Inflammatory macrophage (primary cell): ENCODE measurements at places on chromosomes 2 and 18.
A peak's percentile ranks its signal among the peaks of the same experiment; 100 is the strongest.

DNA sequence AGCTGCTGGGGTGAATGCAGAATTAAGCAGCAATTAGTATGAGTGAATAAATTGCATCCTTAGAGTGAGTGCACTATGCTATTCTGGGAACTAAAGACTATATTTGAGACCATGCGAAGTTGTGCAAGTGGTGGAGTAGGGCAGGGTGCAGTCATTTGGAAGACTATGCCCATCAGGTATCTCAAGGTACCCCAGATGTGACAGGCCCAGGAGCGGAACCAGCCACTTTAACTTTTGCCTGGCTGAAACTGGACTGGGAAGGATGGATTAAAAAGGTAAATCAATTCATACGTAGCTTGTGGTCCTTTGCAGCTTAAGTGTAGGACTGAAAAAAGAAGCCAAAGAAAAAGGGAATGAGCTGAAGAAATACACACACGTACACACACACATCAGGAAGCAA lies 1.7 kb downstream of the KYNU start:
- DNase-seq = peak; percentile 35

DNA sequence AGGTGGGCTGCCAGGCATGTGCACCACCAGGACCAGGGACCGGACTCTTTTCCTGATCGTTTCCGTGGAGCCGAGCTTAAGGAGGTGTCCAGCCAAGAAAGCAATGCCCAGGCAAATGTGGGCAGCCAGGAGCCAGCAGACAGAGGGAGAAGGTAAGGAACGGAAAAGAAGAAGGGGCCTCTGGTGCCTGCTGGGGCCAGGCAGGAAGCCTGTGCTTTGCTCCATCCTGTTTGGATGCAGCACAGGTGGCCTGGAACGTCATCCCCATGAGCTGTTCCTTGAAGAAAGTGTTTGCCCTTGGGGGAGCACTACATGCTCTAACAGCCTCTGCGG lies 33.9 kb downstream of the CNGA3 start:
- no peak for DNase-seq

GRCh38 chr2:46333912-46334311 lies 36.7 kb downstream of the EPAS1 start:
- DNase-seq = no peak

DNA sequence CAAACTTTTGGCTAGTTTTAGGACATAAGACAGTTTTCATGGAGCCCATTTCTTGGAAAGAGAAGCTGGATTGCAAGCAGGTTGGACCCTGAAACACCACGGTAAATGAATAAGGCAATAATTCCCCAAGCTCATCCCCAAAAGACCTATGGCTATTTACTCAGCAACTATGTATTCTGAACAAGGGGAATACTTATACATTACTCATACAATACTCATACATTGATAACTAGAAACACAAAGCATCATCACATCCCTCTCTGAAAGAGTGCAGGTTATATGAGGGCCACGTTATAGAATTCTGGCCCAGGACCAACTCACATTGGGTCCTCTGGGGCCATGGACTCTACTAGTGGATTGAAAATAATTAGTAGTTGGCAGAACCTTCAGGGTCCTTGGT lies 154.8 kb downstream of the TMX3 start:
- DNase-seq = no peak

DNA sequence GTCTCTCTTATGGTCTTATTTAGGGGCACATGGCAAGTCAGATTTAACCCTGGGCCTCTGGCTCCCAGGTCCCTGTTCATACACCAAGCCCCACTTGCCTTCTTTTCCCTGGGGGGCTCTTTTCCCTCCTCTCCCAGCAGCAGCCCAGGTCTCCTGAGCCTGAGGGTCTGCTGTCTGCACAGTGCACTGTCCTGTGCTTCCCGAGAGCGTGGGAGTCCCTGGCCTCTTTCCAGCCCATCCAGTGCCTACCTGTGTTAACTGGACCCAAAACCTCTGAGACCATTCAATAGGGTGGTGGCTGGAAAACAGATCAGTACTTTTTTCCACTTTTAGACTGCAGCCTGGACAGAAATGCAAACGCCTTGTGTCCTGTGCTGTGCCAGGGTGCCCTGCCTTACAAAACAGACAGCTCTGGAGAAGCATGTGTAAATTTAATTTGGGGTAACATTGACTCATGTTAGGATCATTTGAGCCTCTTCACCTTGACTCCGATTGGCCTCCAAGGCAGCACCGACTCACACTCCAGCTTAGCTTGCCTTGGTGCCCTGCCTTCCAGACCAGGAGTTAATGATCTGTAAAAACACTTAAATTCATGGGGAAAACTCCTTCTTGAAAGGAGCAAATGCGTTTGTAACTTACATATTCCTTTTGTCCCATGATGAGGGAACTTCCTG lies 34.3 kb downstream of the TWIST2 start:
- DNase-seq = no peak

GRCh38 chr2:214809751-214810564 lies 475 bp upstream of the BARD1 start:
- DNase-seq = peak; percentile 99

- DNase-seq = peak; percentile 94
Measured at GRCh38 chr2:44965684-44966083, 24.2 kb downstream of the SIX3 start.

GRCh38 chr2:46435796-46436360 lies 43.5 kb upstream of the TMEM247 start:
- no peak for DNase-seq

- DNase-seq = no peak
Measured at GRCh38 chr2:145324748-145325147, 804.8 kb upstream of the ZEB2 start.

DNA sequence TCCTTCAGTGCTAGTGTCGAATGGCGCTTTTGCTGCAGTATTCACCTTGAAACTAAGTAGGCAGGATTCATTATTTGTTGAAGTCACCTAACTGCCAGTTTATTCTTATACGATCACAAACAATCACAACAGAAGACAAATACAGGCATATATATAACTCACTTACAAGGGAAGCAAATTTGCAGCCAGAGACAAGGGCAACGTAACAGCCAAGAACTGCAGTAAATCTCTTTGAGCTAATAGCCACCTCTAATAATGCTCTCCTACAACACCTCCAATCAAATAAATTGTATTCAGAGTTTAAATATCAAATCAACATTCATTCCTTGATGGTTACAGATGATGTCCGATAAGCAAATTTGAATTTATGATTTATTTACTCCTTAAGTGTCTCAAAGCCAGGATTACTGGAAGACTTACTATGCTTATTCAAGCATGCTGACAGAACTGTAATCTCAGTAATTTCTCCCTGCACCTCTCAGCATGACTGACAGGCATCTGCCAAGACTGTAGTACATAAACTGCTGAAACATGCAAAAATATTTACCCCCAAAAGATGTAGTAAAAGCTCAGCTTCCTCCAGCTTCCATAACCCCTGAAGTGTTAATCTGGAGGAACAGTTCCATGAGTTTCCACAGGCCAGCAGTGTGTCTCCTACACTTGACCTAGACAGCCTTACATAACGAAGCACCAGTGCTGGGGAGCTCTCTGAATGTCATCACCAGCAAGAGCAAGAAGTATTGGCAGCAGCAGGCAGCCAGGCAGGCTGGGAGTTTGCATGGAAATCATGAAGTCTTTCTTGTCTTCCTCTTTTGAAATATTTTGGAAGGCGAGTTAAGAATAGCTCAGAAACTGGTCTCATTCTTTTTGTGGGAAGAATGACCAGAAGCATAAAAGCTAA lies 20.9 kb upstream of the SCN1A start:
- no peak for DNase-seq

DNA sequence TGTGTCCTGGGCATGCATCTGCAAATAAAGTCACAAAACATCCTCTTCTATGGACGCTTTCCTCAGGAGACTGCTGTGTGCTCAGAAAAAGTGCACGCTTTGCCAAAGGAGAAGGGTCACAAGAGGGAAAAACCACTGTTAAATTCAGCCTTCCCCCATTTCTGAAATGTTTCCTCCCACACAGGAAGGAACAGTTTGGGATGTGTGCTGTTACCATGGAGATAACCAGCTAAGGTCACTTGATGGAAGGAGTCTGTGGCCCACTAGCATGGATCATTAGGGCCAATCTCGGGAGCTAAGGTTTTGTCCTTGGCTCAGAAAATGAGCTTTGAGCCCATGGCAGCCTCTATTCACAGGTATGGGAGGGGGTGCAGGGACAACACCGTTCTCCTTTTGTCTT lies 5.6 kb downstream of the KCNE4 start:
- no peak for DNase-seq

DNA sequence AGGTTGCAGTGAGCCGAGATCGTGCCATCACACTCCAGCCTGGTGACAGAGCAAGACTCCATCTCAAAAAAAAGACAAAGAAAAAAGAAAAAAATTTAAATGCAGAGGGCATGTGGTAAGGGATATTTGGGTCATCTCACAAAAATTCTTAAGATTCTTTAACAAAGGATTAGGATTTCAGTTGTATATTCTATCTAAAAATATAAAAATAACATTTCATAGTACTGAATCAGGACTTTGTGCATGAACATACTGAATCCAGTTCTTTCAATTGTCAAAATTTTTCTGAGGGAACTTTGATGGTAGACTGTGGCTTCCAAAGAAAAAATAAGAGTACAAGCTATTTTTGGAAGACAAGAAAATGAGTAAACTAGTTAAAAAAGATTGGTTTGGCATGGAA lies 6.5 kb upstream of the PPP3R1 start:
- no peak for DNase-seq

DNA sequence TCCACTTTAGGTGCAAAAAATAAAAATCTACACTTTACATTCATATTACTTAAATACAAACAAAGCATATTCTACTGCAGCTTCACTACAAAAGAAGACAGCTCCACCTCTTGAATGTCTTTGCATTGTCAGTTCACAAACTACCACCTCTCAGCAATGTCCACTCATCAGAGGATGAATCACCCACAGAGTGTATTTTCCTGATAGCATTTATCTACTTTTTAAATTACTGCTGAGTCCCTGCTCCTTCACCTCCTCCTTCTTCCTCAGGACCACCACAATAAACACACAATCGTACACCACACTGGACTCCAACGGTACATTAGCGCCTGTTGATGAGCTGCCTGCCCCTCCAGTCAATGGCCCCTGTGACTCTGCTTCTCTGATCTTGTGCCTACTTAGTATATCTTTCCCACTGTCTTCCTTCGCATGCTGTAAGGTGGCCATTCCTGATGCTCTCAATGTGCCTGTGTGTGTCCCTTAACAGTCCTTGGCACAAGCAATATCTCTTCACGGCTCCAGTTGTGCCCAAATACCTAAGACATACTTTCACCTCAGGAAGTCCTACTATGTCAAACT lies 120.9 kb downstream of the DHRS9 start:
- no peak for DNase-seq

GRCh38 chr2:184589261-184589660 lies 9.1 kb upstream of the ZNF804A start:
- DNase-seq = no peak

GRCh38 chr2:227888289-227888688 lies 16.9 kb downstream of the DAW1 start:
- DNase-seq = peak; percentile 29

- no peak for DNase-seq
Measured at GRCh38 chr2:224085811-224086210, 46.7 kb upstream of the SERPINE2 start.

DNA sequence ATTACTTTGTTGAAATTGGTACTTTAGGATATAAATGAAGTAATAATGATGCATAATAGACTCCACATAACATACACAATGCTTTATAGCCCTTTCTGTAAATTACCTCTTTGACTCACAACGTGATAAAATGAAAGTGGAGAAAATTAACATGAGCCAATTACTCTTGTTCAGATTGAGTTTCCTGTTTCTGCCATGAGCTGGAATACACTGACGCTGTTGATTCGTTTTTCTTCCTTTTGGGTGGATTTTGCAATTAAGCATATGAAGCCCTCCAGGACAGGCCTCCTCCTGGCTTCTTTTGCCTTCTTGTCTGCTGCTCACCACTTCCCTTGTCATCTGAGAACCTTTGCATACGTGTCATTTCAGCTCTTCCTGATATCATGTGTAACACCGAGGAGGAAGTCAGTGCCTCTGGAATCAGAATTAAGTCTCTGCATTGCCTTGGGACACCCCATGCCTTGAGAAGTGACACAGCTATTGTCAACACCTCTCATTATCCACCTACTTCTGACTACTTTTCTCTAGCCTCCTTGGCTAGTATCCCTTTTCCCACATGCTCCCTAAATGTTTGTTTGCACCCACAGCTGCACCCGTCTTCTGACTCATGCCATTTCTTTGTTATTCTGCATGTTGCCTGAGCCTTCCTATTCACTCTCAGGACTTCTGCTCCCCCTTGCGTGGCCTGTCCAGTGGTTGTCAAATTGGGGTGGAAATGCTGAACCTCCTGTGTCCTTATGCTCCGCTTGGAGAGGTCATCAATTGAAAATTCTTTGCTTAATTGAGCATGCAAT lies 134.1 kb downstream of the FMNL2 start:
- DNase-seq = peak; percentile 80

DNA sequence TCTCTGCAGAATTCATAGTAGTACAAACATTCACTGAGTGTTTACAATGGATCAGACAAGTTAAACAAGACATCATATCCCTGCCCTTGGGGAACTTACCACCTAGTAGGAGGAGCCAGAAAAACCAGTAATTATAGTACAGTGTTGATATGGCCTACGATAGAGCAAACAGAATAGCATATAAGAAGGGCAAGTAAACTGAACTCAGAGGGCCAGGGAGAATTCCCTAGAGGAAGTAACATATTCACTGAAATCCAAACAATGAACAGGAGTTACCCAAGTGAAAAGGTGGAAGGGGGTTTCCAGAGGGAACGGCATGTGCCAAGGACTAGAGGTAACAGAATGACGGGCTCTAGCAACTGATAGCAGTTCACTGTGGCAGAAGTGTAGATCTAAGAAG lies 34.1 kb downstream of the NHEJ1 start:
- no peak for DNase-seq

DNA sequence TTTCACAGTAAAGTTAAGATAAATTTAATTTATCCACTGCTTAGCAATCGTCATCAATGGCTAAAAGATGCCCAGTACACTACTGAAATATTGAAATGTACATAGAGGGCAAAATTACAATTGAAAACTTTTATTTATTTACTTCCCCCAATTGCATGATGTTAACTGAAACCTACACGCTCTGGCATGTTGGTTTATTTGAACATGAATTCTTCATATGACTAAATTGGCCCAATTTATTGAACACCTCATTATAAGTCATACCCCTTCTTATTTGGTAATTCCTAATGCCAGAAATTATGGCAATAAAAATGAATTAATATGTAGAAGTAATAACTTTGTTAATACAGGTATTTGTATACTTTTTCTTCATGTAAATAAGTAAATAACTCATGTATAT lies 183.0 kb upstream of the ZC3H15 start:
- DNase-seq = no peak

DNA sequence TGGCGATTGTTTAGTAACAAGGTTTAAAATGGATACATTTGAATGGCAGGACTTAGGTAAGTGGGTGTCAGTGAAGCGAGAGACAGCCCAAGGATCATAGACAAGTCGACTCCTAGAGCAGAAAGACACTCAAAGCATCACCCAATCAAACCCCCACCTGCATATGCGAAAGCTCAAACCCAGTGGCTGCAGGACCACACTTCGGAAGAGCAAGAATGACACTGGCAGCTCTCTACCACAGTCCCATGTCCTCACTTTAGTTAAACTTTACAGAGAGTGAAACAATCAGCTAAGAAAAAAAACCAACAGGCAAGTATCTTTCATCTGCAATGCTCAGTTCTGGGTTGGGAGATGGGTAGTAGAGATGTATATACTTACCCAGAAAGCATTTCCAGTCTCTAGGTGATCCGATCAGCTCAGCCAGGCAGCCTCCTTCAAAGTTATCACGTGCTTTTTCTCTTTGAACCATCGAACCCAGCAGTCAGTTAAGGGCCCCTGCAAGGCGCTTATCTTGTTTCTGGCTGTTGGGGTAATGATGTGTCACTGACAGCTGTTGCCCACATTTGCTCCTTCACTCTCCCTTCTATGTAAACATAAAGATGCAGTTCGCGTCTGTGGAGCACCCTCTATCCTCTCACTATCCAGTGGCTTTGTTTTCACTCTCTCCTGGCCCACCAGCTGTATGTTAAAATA lies 357.5 kb upstream of the ID2 start:
- no peak for DNase-seq
